ENCODE measurements at places on chromosomes 3 and 15. TPM values are rescaled to one million over a fixed set of nuclear protein-coding genes. Genes with fewer than 3 reads are reported as not detected.

WDR49 gene
- total RNA-seq, result not detected

ITIH3 gene
- total RNA-seq, result not detected

GRCh38 chr3:45719655-45720487, 30.7 kb downstream of the SACM1L start:
- DNase-seq, result no peak
- peaks cover 18% of the 10 kb centered on the region for H3K4me1 ChIP-seq
- peaks cover 57% of the 10 kb centered on the region for H3K36me3 ChIP-seq
- H3K27ac ChIP-seq, result no peak overlapping the region
- no peak overlapping the region for H3K4me3 ChIP-seq

DNA sequence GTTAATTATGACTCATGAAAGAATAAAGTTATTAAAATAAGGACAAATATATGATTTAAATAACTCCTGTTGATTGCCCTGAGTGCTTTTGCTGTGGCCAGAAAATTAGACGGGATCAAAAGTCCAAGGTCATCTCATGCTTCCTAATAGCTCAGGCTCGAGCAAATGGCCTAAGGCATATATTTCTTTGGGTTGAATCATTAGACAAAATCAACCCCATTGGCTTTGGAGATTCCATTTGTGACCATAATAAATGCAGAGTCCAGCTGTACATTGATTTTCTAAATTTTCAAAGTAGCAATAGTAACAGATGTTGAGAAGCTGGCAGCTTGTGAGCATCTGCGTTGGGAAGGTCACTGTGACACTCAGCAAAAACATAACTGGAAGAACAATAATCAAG, 464.5 kb upstream of the TGFBR2 start:
- no peaks in the 10 kb centered on the region for H3K4me1 ChIP-seq
- DNase-seq, result no peak
- H3K4me3 ChIP-seq, result no peak overlapping the region
- no peaks in the 10 kb centered on the region for H3K27me3 ChIP-seq
- H3K27ac ChIP-seq, result no peak overlapping the region

GRCh38 chr3:152192936-152193672, 75.6 kb upstream of the MBNL1 start:
- DNase-seq, result no peak
- peak overlapping the region; percentile 71 for H3K4me3 ChIP-seq
- peak overlapping the region; percentile 87 for H3K27ac ChIP-seq
- no peaks in the 10 kb centered on the region for H3K36me3 ChIP-seq
- H3K4me1 ChIP-seq, result peaks cover 87% of the 10 kb centered on the region
- no peaks in the 10 kb centered on the region for H3K27me3 ChIP-seq

- DNase-seq, result no peak
- peaks cover 5% of the 10 kb centered on the region for H3K4me1 ChIP-seq
- H3K36me3 ChIP-seq, result no peaks in the 10 kb centered on the region
Measured at GRCh38 chr3:8972639-8973038, 9.4 kb upstream of the RAD18 start.

DNA sequence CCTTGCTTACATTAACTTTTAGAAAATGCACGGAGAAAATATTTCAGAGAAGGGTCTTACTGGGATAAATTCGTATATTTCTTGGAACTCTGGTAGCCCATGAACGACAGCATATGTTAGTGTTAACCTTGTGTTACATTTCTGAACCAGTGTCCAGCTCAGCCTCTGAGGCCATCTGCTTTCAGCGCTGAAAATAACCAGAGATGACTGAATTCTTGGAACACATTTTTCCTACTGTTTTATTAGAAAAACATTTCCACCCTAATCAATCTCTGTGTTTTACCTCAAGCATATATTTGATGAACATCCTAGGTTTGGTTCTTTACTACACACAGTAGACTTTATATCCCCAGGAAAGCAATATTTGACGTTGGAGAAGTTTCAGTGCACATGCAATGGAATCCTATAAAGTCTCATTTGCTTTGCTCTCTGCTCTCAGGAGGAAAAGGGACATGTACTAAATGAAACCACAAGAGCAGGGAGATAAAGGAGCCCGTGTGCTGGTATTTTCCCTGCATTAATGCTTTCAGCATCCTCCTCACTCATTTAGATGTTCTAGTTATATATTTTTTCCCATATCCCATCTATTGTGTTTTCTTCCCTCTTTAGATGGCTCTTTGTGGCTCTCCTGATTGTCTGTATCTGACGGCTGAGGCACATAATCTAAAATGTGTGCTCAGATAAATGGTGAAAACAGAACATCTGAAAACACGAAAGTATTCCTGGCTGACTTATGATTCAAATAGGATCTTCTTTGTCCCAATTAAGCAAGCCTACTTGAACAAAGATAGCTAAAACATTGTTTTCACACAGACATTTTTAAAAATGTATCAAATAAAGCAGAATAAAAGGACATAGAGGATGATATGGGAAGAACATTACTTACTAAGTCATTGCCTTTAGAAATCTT, 151.7 kb upstream of the KCNMB2 start:
- no peaks in the 10 kb centered on the region for H3K4me1 ChIP-seq
- DNase-seq, result no peak
- H3K36me3 ChIP-seq, result no peaks in the 10 kb centered on the region
- H3K4me3 ChIP-seq, result no peak overlapping the region
- no peaks in the 10 kb centered on the region for H3K27me3 ChIP-seq

DNA sequence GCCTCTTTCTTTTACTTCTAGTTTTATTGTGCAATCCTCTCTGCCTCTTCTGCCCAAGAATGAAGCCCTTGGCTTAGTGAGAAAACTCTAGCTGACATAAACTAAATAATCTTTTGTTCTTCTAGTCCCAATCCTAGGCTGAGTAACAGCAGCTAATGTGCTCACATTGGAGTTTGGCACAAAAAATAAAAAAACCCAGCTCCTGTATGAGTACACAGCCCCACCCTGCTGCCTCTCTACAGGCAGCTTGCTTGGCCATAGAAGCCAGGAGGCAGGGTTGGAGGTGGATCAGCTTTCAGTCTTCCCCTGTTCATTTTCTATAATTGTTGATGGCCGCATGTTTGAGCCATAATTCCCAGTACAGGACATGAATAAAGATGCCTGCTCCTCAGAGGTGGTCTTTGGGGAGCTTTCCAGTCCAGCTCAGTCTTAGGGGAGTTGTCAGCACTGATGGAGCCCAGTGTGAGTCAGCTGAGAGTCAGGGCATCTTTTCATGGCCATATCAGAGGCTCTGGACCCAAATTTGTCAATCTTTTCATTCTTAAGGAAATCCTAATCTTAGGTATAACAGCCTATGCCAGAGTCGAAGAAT, 46.7 kb downstream of the RTP1 start:
- no peak overlapping the region for H3K27ac ChIP-seq
- no peaks in the 10 kb centered on the region for H3K36me3 ChIP-seq
- no peak overlapping the region for H3K4me3 ChIP-seq
- no peak for DNase-seq

DNA sequence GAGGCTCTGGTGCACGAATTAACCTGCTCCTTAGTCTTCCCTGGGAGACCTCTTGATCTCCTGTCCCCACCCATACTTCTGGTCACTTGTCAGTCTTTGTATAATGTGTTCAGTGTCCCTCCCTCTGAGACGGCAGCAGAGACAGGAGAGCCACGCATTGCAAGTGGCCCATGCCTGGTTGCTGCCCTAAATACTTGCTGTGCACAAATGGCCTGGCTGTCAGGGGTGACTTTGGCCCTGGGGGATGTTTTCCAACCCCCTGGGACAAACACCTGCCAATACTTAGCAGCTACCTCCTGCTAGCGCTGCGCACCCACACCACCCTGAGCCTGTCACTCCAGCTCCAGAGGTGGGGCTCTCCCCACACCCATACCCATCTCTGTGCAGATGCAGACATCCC, 17.2 kb downstream of the KLF13 start:
- H3K36me3 ChIP-seq, result peaks cover 22% of the 10 kb centered on the region
- peaks cover 97% of the 10 kb centered on the region for H3K4me1 ChIP-seq
- DNase-seq, result no peak
- H3K27ac ChIP-seq, result peak overlapping the region; percentile 99

- H3K4me3 ChIP-seq, result no peak overlapping the region
- DNase-seq, result no peak
- H3K27me3 ChIP-seq, result no peaks in the 10 kb centered on the region
- no peak overlapping the region for H3K27ac ChIP-seq
- H3K4me1 ChIP-seq, result no peaks in the 10 kb centered on the region
Measured at GRCh38 chr3:8756671-8757070, 12.7 kb downstream of the OXTR start.

- no peak overlapping the region for H3K27ac ChIP-seq
- no peak for DNase-seq
- H3K4me3 ChIP-seq, result peak overlapping the region; percentile 80
- peaks cover 59% of the 10 kb centered on the region for H3K4me1 ChIP-seq
- peaks cover under 1% of the 10 kb centered on the region for H3K27me3 ChIP-seq
- peaks cover 17% of the 10 kb centered on the region for H3K36me3 ChIP-seq
Measured at GRCh38 chr15:81002331-81003096, 1.8 kb downstream of the TLNRD1 start.

GRCh38 chr3:191372122-191372521, 41.8 kb upstream of the UTS2B start:
- no peaks in the 10 kb centered on the region for H3K4me1 ChIP-seq
- H3K27me3 ChIP-seq, result no peaks in the 10 kb centered on the region
- no peak overlapping the region for H3K27ac ChIP-seq
- H3K4me3 ChIP-seq, result no peak overlapping the region

DNA sequence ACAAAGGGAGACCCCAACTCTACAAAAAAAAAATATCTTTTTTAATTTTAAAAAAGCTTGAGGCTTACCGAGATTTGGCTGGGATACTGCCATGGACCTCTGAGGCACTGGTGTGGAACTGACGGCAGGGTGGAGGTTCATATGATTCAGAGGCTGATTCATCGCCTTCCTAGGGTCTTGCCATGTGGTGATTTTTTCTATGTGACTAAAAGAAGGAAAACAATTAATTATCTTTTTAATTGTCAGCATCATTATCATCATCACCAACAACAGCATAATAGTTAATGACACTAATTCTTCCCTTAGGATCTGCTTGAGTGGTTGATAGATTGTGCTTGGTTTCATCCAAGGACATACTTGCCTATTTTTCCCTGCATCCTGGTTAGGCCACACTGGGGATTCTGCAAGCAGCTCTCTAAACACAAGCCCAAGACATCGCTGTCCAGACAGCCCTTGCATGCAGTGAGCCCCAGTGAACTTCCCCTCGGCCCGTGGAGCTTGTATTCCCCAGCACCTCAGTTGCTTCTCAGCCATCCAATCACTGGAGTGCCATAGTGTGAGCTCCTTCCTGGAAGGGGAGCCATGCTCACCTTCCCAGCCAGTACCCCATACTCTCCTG, 84.9 kb downstream of the WWTR1 start:
- H3K4me3 ChIP-seq, result no peak overlapping the region
- H3K4me1 ChIP-seq, result peaks cover 37% of the 10 kb centered on the region
- H3K27ac ChIP-seq, result no peak overlapping the region
- peaks cover 3% of the 10 kb centered on the region for H3K36me3 ChIP-seq
- peaks cover 5% of the 10 kb centered on the region for H3K27me3 ChIP-seq
- no peak for DNase-seq

GRCh38 chr15:65249641-65250040, 37.0 kb downstream of the PARP16 start:
- peak; percentile 34 for DNase-seq
- peaks cover 4% of the 10 kb centered on the region for H3K36me3 ChIP-seq
- peaks cover 17% of the 10 kb centered on the region for H3K4me1 ChIP-seq

- DNase-seq, result no peak
- H3K27me3 ChIP-seq, result peaks cover 2% of the 10 kb centered on the region
- no peak overlapping the region for H3K4me3 ChIP-seq
- no peaks in the 10 kb centered on the region for H3K36me3 ChIP-seq
Measured at GRCh38 chr3:140472306-140473020, 205.4 kb upstream of the TRIM42 start.

GRCh38 chr3:143363276-143363675, 243.7 kb downstream of the CHST2 start:
- H3K27me3 ChIP-seq, result no peaks in the 10 kb centered on the region
- H3K27ac ChIP-seq, result no peak overlapping the region
- DNase-seq, result no peak
- H3K4me3 ChIP-seq, result no peak overlapping the region
- peaks cover 19% of the 10 kb centered on the region for H3K4me1 ChIP-seq

- no peaks in the 10 kb centered on the region for H3K27me3 ChIP-seq
- no peak for DNase-seq
- H3K36me3 ChIP-seq, result no peaks in the 10 kb centered on the region
- no peak overlapping the region for H3K27ac ChIP-seq
Measured at GRCh38 chr3:152623286-152623911, 211.5 kb upstream of the P2RY1 start.

- peak overlapping the region; percentile 92 for H3K27ac ChIP-seq
- no peaks in the 10 kb centered on the region for H3K27me3 ChIP-seq
- peaks cover 46% of the 10 kb centered on the region for H3K4me1 ChIP-seq
- DNase-seq, result peak; percentile 50
Measured at GRCh38 chr15:41772720-41773331, 1.5 kb upstream of the MAPKBP1 start.

DNA sequence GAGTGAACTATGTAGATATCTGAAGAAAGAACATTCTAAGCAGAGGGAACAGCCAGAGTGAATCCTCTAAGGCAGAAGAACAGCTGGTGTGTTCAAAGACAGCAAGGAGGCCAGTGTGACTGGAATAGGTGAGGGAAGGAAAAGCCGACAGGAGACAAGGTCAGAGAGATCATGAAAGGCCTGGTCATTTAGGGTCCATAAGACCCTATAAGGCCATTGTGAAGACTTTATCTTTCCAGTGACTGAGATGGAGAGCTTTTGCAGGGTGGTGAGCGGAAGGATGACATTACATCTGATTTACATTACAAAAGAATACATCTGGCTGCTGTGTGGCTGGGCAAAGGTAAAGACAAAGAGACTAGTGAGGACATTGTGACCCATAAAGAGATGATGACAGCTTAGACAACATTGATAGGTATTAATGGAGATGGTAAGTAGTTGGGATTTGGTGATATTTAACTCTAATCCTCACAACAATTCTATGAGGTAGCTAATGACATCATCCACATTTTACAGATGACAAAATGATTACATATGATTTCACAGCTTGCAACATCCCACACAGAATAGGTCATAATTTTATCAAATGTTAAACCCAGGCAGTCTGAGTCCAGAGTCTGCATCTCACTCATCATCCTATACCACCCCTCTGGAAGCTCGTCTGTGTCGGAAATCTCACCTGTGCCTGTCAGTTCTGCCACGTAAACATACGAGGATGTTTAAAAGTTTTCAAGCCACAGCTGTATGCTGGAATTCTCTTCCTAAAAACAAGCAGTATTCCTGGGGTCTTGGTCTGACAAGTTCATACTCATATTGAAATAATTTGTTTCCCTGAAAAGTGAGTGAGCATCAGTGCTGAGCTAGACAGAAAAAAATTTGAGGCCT, 70.2 kb upstream of the PIK3R4 start:
- no peak overlapping the region for H3K4me3 ChIP-seq
- H3K36me3 ChIP-seq, result no peaks in the 10 kb centered on the region
- no peak for DNase-seq
- no peak overlapping the region for H3K27ac ChIP-seq
- peaks cover 22% of the 10 kb centered on the region for H3K27me3 ChIP-seq

DNA sequence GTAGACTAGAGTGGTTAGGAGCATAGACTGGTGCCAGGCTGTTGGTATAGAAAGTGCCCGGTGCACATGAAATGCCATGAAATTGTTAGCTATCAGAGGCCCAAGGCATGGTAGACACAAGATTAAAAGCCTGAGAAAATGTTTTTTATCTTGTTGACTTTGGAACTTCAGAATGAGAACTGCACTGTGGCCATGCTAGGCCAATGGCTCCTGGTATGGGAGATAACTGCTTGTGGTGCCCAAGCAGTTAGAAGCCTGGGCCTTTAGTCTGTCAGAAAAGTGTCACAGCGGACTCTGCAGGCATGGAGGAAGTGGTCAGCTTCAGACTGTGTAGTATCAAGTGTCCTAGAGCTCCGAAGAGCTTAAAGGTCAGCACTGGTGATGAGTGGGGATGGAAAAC, 11.9 kb downstream of the FYCO1 start:
- no peak for DNase-seq
- H3K4me3 ChIP-seq, result no peak overlapping the region
- H3K36me3 ChIP-seq, result peaks cover 58% of the 10 kb centered on the region
- no peak overlapping the region for H3K27ac ChIP-seq
- no peaks in the 10 kb centered on the region for H3K27me3 ChIP-seq
